ENCODE measurements at places on chromosomes 7 and 10.

DNA sequence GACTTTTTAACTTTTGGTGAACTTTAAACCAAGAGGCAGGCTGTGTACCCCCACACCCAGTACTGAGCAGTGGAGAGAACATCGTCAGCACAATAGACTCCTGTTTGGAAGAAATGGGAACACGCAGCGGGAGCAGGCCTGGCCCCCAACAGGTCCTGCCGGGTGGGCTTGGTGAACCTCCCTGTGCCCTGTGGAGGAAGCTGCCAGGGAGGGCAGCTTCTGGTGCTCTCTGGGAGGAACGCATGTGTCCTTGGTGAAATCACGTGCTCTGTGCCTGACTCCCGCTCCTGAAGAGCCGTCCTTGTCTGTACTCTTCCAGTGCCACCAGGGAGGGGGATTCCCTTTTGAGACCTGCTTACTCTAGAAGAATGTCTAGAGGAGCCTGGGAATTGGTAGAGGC lies 31.6 kb downstream of the CHAT start:
- no peak for DNase-seq

- DNase-seq, result peak; percentile 34
These were observed at the start of gene GIMAP7 for GRCh38 chr7:150514748-150515222. GIMAP7 (plus strand) TSS chr7:150514872; CDS start chr7:150519975, 5,103 bp downstream.

DNA sequence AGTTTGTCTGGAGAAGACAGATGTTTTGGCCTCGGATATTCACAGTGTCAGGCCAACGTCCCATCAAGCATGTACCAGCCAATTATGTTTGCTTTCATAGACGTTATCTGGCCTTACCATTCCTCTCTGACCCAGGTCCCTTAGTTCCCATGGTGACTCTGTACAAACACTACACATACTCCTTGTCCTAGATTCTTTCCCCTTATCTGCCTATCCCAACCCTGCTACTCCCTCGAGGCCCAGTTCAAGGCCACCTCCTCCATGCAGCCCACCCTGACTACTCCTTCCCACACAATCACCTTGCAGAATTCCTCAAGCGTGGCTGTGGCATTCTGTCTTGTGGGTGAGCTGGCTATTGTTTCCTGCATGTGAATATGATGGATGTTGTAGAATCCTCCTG lies 155.2 kb downstream of the PRKAG2 start:
- DNase-seq, result no peak

DNA sequence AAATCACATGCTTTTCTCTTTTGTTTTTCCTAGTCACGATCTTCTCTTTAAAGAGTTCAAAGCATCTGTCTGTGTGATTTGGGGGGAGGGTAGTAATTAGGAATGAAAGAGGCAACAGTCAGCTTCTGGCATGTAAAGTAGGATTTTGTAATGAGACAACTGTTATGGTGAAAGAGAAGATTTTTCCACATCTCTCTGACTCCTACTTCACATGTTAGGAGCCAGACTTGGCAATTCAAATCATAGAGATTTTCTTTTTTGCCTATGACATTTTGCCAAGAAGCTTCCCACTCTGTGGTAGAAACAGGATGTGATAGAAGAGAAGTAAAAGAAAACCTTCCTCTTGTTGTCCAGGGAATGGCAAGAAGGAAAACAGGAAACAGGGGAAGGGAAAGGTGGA lies 38.3 kb upstream of the KLHL7 start:
- no peak for DNase-seq

DNA sequence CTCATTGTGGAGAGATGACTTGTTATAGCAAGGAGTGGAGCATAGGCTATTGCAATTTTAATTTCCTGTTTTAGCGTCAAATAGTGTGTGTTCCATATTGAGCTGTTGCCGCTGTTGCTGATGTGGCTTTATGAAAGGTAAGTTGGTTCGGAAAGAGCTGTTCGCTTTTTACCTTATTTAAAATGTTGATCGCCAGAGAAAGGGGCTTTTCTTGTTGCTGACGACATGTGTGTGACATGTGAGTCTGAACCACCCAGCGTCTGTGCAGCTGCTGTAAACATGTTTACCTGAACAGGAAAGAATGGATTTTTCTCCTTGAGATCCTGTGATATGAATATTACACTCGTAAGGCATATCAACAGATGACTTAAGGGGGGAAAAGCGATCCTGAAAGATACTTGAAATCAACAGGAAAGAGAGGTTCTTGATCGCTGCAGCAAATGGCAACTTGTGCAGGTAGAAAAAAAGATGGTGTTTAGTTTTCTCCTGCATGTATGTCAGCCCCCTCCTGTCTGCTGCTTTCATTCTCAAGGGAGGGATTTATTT lies 2.5 kb downstream of the ZEB1 start:
- DNase-seq, result no peak

- no peak for DNase-seq
These were observed 83.9 kb downstream of the HECW1 start for GRCh38 chr7:43196379-43196778.

GRCh38 chr10:92965314-92965713 lies 95.3 kb upstream of the CYP26C1 start:
- DNase-seq, result no peak

DNA sequence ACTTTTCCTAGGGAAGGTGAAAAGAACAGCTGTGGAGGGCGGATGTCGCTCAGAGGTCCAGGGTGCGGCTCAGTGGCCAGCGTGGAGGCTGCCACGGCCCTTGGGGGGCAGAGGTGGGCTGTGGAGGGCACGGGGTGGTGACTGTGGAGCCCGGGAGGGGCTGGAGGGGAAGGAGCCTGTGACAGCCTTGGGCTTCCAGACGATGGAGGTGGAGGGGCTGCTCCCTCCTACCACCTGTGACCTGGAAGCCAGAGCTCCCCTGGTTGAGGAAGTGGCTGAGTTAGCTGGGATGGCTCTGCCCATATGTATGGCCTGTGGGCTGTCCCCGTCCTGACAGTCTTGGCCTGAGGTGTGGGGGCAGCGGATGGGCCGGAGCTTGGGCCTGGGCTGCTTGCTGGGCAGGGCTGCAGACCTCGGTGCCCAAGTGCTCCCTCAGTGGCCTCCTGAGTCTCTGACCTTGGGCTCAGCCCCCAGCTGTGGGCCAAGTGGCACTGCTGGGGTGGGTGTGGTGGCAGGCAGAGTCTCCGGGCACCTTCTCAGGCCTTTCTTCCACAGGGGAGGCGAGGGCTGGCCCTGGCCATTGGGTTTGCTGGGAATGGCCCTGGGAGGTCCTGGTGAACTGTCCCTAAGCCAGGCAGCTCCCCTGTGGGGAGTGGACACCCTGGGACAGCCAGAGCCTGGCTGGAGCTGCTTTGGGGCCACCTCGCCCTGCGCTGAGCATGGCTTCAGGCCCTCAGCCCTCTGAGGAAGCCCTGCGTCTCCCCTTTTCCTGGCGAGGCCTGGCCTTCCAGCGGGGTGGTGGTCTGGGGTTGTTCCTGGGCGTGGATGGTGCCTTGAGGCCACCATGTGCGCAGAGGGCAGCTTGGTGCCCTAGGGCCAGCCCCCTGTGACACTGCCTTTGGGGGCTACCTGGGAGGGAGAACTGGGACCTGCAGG lies 3.9 kb downstream of the BRI3 start:
- DNase-seq, result no peak

GRCh38 chr7:70040970-70041766 lies 442.9 kb downstream of the AUTS2 start:
- no peak for DNase-seq

DNA sequence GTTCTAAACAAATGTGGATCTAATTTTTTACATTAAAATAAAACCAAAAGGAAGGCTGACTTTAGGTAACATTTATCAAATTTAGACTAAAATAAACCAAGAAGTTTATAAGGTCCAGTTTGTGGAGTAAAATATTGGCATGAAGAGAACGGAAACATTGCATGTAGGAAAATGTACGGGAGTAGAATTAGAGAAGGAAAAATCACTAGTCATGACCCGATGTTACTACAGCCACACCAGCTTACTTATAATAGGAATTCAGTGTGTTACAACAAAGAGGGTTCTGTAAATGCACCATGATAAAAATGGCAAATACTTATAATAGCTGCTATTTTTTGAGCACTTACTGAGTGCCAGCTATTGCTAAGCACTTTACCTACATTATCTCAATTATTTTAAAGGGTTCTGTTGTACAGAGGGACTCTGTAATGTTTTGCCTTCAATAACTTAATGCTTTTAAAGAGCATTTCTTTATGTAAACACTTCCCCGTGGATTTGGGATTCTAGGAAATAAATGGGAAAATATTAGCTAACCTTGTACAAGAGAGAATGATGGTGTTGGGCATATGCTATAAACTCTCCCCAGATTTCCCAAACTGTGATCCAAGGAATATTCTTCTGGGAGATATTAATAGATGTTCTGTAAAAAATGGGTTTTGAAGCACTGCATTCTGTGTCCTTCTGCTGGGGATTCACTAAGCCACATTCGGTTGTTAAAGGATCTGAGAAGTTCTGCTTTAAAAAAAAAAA lies 296.7 kb downstream of the BBS9 start:
- DNase-seq, result no peak

DNA sequence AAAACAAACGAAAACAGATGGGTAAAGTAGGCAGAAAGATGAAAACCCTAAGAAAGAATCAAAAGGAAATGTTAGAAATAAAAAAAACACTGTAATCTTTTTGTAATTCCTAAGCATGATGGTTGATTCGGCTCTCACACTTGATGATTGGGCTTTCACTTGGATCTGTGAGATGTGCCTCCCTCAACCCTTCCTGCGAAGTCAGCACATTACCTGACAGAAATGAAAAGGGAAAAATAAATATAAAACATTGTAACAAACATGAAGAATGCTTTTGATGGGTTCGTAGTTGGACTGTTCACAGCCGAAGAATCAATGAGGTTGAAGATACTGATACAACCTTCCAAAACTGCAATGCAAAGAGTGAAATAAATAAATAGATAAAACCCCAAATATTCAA lies 99.8 kb downstream of the AKR1D1 start:
- no peak for DNase-seq

GRCh38 chr7:155276800-155277375 lies 20.8 kb upstream of the INSIG1 start:
- DNase-seq, result no peak

All from activated T-helper 1 cell treated with anti-CD3 and anti-CD28 coated beads, Interleukin-2, amount 50 U/mL, for 16 hours (primary cell).